ENCODE measurements at places on chromosomes 7 and 10. TPM values are rescaled to one million over a fixed set of nuclear protein-coding genes. Genes with fewer than 3 reads are reported as not detected.
A peak's percentile ranks its signal among the peaks of the same experiment; 100 is the strongest.

DNA sequence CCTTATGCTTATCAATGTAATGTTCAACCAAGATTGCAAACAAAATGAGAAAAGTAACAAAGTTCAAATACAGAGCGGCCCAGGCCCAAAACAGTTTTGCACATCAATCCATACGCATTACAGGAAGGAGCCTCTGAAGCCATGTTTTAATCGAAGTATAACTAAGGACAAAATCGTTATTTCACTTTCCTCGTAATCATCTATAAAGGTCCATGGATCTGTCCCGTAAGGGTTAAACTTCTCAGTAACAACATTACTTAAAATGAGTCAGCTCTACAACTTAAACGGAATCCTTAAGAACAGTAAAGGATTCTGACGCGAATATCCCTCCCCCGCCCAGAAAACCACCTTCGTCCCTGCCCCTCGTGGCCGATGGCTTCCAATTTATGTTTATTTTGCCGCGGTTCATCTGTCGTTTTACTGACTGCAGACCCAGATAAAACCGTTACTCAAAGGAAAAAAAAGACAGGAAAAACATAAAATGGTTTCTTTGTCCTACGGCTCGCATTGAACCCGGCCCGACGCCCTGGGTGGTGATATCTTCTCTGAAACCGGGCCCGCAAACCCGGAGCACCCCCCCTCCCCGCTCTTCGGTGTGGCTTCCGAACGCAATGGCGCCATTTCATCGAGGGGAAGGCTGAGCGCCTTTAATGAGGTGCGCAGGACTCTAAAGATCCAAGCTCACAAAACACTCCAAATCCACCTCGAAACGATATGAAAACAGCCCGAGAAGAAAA, 1.1 kb downstream of the HNRNPA2B1 start:
- H3K36me3 ChIP-seq: peaks cover 26% of the 10 kb centered on the region
- H3K27me3 ChIP-seq: no peaks in the 10 kb centered on the region
- H3K4me3 ChIP-seq: peak overlapping the region; percentile 98
- H3K4me1 ChIP-seq: peaks cover 47% of the 10 kb centered on the region
- H3K27ac ChIP-seq: peak overlapping the region; percentile 100

GRCh38 chr10:43852149-43852548, 203.5 kb upstream of the ZNF32 start:
- no peak overlapping the region for H3K27ac ChIP-seq
- no peak for DNase-seq
- no peaks in the 10 kb centered on the region for H3K36me3 ChIP-seq
- H3K27me3 ChIP-seq: no peaks in the 10 kb centered on the region
- H3K4me3 ChIP-seq: no peak overlapping the region

TFEC gene
- 8.5 TPM for total RNA-seq

TAS2R5 gene
- 2.2 TPM for total RNA-seq

ITPRID1 gene
- not detected for total RNA-seq

- H3K4me1 ChIP-seq: no peaks in the 10 kb centered on the region
- peaks cover 6% of the 10 kb centered on the region for H3K36me3 ChIP-seq
- no peaks in the 10 kb centered on the region for H3K27me3 ChIP-seq
- no peak overlapping the region for H3K4me3 ChIP-seq
- H3K27ac ChIP-seq: no peak overlapping the region
Measured at GRCh38 chr10:80090121-80090520, 11.7 kb downstream of the TMEM254 start.

RELN gene
- total RNA-seq: 0.49 TPM

UNCX gene
- not detected for total RNA-seq

GRCh38 chr10:11303361-11304170, 285.9 kb downstream of the CELF2 start:
- no peaks in the 10 kb centered on the region for H3K4me1 ChIP-seq
- peaks cover 36% of the 10 kb centered on the region for H3K36me3 ChIP-seq
- no peaks in the 10 kb centered on the region for H3K27me3 ChIP-seq
- H3K4me3 ChIP-seq: no peak overlapping the region

- no peaks in the 10 kb centered on the region for H3K36me3 ChIP-seq
- no peak for DNase-seq
- H3K27ac ChIP-seq: no peak overlapping the region
- no peaks in the 10 kb centered on the region for H3K4me1 ChIP-seq
- H3K27me3 ChIP-seq: no peaks in the 10 kb centered on the region
- H3K4me3 ChIP-seq: no peak overlapping the region
Measured at GRCh38 chr7:20595971-20596370, 19.5 kb upstream of the ABCB5 start.

DNA sequence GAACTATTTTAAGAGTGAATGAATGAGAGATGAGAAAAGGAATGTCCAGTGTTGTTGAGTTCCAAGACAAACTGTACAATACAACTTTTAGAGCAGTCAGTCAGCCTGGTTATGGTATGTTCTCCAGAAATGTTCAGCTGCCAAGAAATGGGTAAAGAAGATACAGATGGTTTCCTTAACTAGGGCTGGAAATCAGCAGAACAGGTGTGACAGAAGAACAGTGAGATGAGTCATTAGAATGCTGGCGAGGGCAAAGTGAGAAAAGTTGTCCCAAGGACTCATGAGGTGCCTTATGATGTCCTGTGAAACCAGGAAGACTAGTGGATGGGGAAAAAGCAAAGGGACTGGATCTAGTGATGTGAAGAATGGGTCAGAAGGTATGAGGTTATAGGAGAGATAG, 20.8 kb upstream of the SEPTIN7 start:
- no peaks in the 10 kb centered on the region for H3K27me3 ChIP-seq
- no peak overlapping the region for H3K27ac ChIP-seq
- no peak overlapping the region for H3K4me3 ChIP-seq

GRCh38 chr10:129207297-129207696, 259.7 kb upstream of the MGMT start:
- no peaks in the 10 kb centered on the region for H3K4me1 ChIP-seq
- no peak overlapping the region for H3K27ac ChIP-seq
- no peak for DNase-seq
- H3K27me3 ChIP-seq: no peaks in the 10 kb centered on the region

INMT gene
- 243 TPM for total RNA-seq

DNA sequence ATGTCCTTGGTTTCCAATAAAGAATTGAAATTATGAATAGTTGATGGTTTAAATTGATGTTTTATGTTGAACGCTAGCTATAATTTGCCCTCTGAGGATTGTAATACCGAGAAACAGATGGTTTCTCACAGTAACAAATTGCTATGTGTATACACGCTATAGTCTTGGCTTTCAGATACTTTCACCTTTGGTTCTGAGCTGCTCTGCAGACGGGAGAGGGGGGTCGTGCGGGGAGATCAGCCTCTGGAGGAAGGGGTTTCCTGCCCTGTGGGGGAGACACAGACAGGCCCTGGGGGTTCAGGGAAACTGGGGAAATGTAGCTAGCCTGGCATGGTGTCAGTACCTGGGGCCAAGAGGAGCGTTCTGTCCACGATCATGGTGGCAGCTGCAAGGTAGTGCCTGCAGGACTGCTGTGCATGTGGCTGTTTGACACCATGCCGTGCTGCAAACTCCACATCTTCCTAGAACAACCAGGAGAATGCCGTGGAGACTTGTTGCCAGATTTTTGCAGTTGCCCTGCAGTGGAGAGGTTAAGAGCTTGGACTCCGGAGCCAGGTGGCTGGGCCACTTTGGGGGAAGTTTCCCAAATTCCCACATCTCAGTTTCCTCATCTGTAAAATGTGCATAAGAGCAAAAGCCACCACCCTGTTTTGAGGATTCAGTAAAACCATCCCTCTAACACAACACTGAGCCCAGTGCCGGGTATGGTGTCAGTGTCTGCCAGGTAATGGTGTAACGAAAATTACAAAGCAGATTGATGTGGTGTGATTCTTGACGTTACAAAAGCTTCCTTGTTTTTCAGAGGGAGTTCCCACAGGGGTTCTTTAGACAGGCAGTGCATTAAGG, 167.9 kb downstream of the CUX1 start:
- no peaks in the 10 kb centered on the region for H3K4me1 ChIP-seq
- H3K4me3 ChIP-seq: no peak overlapping the region
- no peak for DNase-seq
- H3K27me3 ChIP-seq: no peaks in the 10 kb centered on the region
- no peaks in the 10 kb centered on the region for H3K36me3 ChIP-seq

PROSER2 gene
- total RNA-seq: 6.2 TPM

FAM13C gene
- total RNA-seq: 20.4 TPM

DNA sequence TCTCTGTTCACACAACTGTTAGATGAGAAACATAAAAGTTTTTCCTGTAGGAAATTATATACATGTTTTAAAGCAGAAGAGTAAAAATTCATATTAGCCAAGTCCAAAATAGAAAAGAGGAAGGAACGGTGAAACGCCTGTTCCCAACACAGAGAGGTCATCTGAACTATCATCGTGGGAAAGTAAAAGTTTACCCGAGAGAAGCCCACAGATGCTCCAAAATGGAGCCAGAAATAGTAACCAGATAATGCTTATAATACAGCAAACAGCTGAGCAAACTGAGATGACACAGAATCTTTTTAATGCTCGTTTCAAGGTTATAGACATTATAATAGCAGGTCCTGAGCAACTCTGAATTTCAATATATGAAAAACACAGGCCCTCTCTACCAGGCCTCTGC, 24.5 kb downstream of the FRMD4A start:
- no peaks in the 10 kb centered on the region for H3K4me1 ChIP-seq
- no peak for DNase-seq
- no peaks in the 10 kb centered on the region for H3K27me3 ChIP-seq
- no peaks in the 10 kb centered on the region for H3K36me3 ChIP-seq

SEMA3D gene
- total RNA-seq: 22.8 TPM

FAM241B gene
- 7.8 TPM for total RNA-seq

SVOPL gene
- not detected for total RNA-seq

NPC1L1 gene
- 2.2 TPM for total RNA-seq

GRCh38 chr10:6164271-6165095, 38.2 kb upstream of the PFKFB3 start:
- H3K27me3 ChIP-seq: no peaks in the 10 kb centered on the region
- no peak for DNase-seq
- peak overlapping the region; percentile 91 for H3K4me3 ChIP-seq
- H3K36me3 ChIP-seq: peaks cover 4% of the 10 kb centered on the region
- H3K27ac ChIP-seq: peak overlapping the region; percentile 75

GIMAP5 gene
- total RNA-seq: 55.0 TPM

- H3K27ac ChIP-seq: no peak overlapping the region
- H3K4me3 ChIP-seq: no peak overlapping the region
- H3K4me1 ChIP-seq: no peaks in the 10 kb centered on the region
- no peaks in the 10 kb centered on the region for H3K27me3 ChIP-seq
- DNase-seq: no peak
- H3K36me3 ChIP-seq: no peaks in the 10 kb centered on the region
Measured at GRCh38 chr7:119988401-119988800, 284.6 kb upstream of the KCND2 start.

GRCh38 chr7:104536956-104537355, 208.6 kb downstream of the LHFPL3 start:
- no peak overlapping the region for H3K27ac ChIP-seq
- no peaks in the 10 kb centered on the region for H3K4me1 ChIP-seq
- H3K4me3 ChIP-seq: no peak overlapping the region
- H3K27me3 ChIP-seq: no peaks in the 10 kb centered on the region

GRCh38 chr10:52071814-52072213, 242.3 kb upstream of the DKK1 start:
- DNase-seq: no peak
- H3K4me3 ChIP-seq: no peak overlapping the region
- H3K4me1 ChIP-seq: peaks cover 10% of the 10 kb centered on the region

- H3K27me3 ChIP-seq: no peaks in the 10 kb centered on the region
- H3K36me3 ChIP-seq: no peaks in the 10 kb centered on the region
- H3K4me3 ChIP-seq: no peak overlapping the region
Measured at GRCh38 chr10:12709000-12709401, 292.5 kb downstream of the CCDC3 start.

- H3K27ac ChIP-seq: no peak overlapping the region
- no peaks in the 10 kb centered on the region for H3K27me3 ChIP-seq
- H3K4me3 ChIP-seq: no peak overlapping the region
Measured at GRCh38 chr7:70334871-70335270, 736.6 kb downstream of the AUTS2 start.

NEBL gene
- total RNA-seq: 1.4 TPM

- no peak overlapping the region for H3K4me3 ChIP-seq
- peaks cover 11% of the 10 kb centered on the region for H3K4me1 ChIP-seq
- H3K27me3 ChIP-seq: no peaks in the 10 kb centered on the region
- DNase-seq: no peak
Measured at GRCh38 chr10:75063461-75064230, 47.8 kb upstream of the SAMD8 start.

DNA sequence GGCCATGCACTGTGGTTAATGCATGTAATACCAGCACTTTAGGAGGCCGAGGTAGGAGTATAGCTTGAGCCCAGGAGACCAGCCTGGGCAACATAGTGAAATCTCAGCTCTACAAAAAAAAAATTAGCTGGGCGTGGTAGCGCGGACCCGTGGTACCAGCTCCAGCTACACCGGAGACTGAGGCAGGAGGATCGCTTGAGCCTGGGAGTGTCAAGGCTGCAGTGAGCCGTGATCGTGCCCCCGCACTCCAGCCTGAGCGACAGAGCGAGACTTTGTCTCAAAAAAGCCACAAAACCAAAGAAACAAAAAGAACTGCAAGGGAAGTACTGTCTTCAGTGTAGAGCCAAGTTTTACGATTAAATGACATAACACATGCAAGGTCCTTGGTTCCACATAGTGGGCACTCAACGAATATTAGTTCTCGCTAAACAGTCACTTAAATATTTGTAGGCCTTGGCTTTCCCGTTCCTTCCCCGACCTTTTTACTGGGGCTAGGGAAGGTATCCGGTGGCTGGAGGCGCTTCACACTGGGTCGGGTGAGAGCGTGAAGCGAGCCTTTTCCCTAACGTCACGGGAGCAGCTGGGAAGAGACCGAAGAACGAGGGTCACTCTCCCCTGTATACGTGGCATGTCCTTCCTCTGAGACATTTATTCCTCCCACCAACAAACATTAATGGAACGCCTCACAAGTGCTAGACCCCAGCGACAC, 993 bp upstream of the SND1 start:
- no peaks in the 10 kb centered on the region for H3K36me3 ChIP-seq
- no peaks in the 10 kb centered on the region for H3K27me3 ChIP-seq
- peaks cover 29% of the 10 kb centered on the region for H3K4me1 ChIP-seq
- peak overlapping the region; percentile 86 for H3K4me3 ChIP-seq

GRCh38 chr10:29998142-29998808, 61.1 kb downstream of the JCAD start:
- no peaks in the 10 kb centered on the region for H3K36me3 ChIP-seq
- no peak for DNase-seq
- no peak overlapping the region for H3K27ac ChIP-seq
- H3K4me3 ChIP-seq: no peak overlapping the region

DNA sequence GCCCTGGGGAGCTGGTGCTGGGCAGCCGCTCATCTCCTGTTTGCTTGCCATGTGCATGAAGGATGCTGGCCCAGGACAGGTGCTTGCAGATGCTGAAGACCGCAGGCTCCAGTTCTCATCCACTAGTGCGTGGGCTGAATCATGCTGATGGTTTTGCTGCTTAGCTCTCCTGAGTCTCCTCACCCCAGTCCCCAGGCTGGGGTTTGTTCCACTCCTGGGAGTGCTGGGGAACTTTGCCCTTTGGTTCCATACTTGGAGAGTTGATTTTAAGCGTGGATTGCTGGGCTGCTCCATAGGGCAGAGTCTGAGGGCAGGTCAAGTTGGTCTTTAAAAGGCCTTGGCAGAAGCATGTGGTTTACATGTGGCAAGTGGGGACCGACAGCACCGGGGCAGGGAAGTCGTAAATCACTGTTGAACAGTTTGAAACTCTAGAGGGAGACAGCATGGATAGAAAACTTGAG, 9.1 kb downstream of the DYNC2I1 start:
- H3K27ac ChIP-seq: no peak overlapping the region
- H3K36me3 ChIP-seq: no peaks in the 10 kb centered on the region
- H3K27me3 ChIP-seq: no peaks in the 10 kb centered on the region
- H3K4me1 ChIP-seq: peaks cover 8% of the 10 kb centered on the region

Data from thoracic aorta (tissue), 2 donors.